KBM-7 (cell line): ENCODE measurements at places on chromosomes 2 and 18.

DNA sequence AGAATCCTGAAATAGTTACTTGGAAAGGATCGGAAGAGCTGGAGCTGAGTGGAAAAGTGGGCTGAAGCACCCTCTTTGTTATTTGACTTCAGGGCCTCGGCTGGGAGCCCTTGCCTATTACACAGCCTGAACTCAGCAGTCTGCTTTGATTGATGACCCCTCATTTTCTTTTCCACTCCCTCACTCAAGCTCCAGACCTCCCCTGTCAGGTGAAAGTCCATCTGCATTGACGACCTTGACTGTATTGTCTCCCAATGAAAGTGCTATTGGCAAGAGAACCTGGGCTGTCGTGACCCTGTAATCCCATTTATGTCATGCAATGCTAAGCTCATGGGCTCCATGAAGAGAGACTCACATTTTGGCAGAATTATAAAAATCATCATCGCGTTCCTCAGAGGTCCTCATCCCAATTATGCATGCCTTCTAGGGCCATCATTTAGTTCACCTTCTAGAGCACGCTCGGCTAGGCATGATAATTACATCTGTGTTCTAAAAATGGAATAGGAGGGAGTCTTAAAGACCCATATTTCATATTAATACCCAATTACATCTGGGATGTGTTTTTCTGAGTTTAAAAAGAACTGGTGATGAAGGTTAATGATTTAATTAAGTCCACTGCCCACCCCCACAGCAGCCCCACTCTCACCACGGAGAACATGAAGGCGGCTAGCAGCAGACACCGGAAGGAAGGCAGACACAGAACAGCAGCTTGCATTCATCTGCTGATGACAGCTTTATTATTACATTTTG lies 472.5 kb downstream of the PID1 start:
- DNase-seq: no peak

- no peak for DNase-seq
Observed at GRCh38 chr2:166170356-166170755, 42.5 kb upstream of the SCN1A start.

DNA sequence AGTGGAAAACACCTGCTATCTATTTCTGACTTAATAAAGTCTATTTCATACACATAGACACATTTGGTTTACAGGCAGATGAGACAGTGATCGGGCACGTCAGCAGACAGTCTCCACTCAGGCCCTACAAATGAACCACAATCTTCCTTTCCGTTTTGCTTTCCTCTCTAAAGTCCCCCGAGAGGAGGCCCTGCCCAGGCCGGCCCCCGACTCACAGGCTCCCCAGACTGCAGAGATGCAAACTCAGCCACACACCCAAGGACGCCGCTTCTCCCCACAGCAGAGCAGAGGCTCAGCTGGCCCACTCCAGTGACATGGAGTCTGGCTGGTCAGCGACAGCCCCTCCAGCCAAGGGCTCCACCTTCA lies 9.3 kb upstream of the MTERF4 start:
- DNase-seq: no peak

DNA sequence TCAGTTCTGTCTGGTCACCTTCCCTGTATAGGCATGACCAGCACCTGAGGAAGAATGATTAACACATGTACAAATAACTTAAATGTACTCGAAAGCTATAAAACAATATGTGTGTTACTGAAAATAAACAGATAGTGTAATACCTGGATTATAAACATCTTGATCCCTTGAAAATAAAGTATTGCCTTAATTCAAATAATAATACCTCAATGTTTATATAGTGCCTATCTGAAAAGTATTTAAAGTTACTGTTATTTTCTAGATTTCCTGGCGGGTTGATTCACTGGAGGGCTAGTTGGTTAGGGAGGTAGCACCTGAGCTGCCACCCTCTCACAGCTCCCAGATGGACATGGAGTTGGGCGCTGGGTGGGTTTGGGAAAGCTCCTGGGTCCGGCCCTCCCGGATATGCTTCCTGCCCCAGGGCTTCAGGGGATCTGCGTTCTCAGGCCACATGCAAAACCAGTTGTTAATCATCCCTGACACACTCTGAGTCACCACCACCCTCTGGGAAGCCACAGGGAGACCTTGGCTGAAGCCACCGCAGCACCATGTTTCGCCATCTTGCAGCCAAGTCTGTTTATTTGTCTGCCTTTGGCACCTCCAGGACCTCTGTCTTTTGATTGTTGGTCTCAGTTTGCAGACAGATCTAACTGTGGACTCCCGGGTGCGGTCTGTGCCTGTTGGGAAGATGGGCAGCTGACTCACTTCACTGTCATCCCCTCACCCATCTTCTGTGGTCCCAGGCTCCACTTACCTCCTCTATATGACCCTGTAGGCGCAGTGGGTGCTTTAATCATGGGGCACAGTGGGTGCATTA lies 35.3 kb downstream of the RAB31 start:
- peak; percentile 45 for DNase-seq

- peak; percentile 14 for DNase-seq
Observed at GRCh38 chr2:68377137-68377780, 12.2 kb downstream of the PLEK start.

DNA sequence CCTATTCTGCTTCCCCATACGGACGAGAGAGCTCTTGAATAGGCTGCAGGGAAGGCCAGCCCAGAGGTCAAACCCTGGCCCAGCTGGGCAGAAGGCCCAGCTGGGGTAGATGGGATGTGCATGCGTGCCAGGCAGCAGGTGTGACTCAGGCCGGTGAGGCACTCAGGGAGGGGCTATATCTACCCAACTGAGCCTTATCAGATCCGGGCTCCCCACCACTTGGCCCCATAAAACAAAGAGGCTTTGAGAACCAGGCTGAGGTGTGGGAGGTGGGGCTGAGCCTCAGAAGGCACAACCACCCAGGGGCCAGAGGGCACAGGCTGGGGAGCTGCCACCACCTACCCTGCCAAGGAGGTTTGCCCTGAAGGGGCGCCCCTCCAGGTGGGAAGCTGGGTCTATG lies 8.0 kb upstream of the CFAP65 start:
- no peak for DNase-seq

GRCh38 chr2:159093497-159093896 lies 125.1 kb downstream of the TANC1 start:
- no peak for DNase-seq

DNA sequence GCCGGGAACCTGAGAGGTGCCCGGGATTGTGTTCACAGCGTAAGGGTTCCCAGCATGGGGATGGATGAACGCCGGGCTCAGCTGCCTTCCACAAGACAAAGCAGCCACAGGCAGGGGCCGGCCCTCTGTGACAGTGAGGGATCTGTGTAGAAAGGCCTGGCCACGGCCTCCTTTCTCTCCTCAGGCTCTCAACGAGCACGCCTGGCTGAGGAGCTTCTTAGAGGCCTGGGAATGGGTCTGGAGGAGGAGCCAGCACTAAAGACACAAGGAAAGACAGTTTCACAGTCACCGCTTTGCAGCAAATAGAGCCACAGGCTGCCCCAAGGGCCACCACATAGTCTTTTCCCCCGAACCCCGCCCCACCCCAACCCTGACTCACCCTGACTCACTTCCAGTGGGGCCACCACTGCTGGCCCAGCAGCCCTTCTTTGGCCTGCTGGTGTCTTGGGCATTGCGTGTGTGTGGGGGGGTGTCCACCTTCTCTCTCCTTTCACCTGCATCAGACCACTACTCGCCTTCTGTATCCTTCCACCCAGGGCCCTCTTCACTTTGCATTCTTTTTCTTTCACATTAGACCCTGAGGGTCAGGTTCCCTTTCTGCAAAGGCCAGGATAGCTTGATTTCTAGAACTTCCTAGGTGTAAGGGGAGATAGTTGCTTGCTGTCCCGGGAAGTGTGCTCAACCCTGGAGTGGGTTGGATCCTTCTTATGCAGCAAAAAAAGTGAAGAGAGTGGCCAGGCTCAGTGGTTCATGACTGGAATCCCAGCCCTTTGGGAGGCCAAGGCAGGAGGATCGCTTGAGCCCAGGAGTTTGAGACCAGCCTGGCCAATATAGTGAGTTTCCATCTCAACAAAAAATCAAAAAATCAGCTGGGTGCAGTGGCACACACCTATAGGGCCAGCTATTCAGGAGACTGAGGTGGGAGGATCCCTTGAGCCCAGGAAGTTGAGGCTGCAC lies 19.3 kb upstream of the HPCAL1 start:
- no peak for DNase-seq

- no peak for DNase-seq
Observed at GRCh38 chr2:7020059-7020458, 102.8 kb downstream of the RNF144A start.

- DNase-seq: peak; percentile 35
Observed at GRCh38 chr2:120436885-120437603, 91.1 kb downstream of the INHBB start.

- no peak for DNase-seq
Observed at GRCh38 chr2:209125291-209125690, 298.6 kb upstream of the MAP2 start.

- DNase-seq: no peak
Observed at GRCh38 chr2:38806015-38806732, 28.2 kb downstream of the GEMIN6 start.

DNA sequence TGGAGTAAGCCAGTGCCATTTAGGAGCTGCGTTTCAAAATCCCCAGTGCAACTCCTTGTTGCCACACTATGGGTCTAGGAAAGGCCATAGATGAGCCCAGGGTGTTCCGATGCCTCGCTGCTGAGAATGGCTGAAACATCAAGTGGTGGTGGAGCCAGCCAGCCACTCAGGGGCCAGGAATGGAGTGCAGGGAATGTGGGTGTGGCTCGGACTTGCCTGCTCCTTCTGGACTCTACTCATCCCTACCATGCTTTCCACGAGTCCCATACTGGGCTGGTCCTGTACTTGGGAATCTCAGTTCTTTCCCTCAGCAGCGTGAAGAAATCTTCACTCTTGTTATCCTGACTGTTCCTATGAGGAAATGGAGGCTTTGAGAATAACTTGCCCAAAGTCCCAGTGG lies 143.5 kb downstream of the INSIG2 start:
- no peak for DNase-seq

DNA sequence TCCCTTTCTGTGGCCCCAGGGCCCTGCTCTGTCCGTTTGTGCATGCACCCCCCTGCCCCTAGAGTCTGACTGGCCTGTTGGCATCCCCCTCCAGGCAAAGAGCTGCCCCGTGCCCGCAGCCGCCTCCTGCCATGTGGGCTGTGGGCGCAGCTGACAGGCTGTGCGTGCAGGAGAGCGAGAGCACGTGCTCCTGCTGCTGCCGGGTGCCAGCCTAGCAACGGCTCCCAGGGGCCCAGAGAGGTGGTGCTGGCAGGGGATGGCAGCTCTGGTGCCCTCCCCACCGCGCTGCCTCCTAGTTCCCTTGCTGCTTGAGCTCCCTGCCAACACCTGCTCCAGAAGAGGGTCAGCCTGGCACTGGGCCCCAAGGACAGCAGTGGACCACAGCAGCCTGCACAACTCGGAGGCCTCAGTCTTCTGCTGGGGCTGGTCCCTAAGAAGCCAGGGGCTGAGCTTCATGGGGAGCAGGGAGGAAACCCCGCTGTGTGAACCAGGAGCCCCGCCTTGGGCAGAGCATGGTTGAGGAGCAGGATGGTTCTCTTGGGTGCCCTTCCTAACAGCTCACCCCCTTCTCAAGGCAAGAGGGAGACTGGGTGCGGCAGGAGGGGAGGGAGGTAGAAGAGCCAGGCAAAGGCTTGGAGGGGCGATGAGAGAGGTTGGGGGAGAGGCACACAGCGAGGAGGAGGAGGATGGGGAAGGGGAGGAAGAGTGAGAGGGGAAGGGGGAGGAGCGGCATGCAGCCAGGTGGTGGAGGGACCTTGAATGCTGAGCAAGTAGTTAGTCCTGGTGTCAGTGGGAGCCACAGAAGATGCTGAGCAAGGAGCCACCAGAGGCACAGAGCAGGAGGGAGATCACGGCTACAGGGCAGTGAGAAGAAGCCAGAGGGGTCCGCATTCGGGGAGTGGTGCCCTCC lies 23.8 kb upstream of the PTMA start:
- no peak for DNase-seq

GRCh38 chr2:12717191-12718014 lies 667 bp downstream of the TRIB2 start:
- peak; percentile 59 for DNase-seq

- no peak for DNase-seq
Observed at GRCh38 chr2:138522556-138522955, 21.0 kb downstream of the SPOPL start.

DNA sequence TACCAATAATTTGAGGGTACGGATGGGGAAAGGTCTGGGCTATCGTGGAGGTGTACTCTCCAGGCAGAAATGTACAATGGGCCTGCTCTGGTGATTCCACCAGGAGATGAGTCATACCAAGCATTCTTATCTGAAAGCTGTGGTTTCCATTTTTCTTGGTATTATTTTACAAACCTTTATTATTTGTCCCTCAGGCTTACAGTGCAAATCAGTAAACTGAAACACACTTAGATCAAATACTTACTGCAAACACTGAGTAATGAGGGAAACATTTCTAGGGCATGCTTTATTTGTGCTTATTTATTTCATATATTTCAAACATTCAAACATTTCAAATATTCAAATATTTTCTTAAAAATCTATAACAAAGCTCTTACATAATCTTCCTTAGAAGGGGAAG lies 319.8 kb downstream of the RND3 start:
- no peak for DNase-seq
